Stimulated activated CD4-positive, alpha-beta T cell treated with anti-CD3 and anti-CD28 coated beads, Interleukin-4, amount 100 ng/mL, for 4 hours (primary cell): ENCODE measurements at places on chromosomes 6 and 20.

- DNase-seq = no peak
Observed at GRCh38 chr6:124438546-124439065, 523.6 kb upstream of the RNF217 start.

DNA sequence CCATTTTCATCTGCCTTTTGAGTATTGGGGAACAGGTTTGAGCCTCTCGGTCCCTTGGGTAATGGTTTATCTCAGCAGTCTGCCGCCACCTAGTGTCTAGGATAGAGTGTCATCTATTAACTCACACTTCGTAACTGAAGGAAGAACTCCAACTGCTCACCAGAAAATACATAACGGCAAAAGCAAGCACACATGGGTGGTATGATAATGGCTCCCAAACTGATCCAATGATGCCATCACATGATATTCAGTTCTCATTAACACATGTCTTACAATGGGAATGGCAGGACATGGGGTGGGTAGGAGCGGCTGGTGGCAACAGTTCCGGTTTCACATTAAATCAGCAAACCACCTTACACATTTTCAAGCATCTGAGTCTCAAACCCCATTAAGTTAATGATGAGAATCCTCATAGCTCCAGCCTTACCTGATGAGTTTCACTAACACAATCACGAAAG, 110.7 kb upstream of the PHACTR1 start:
- DNase-seq = peak; percentile 12

DNA sequence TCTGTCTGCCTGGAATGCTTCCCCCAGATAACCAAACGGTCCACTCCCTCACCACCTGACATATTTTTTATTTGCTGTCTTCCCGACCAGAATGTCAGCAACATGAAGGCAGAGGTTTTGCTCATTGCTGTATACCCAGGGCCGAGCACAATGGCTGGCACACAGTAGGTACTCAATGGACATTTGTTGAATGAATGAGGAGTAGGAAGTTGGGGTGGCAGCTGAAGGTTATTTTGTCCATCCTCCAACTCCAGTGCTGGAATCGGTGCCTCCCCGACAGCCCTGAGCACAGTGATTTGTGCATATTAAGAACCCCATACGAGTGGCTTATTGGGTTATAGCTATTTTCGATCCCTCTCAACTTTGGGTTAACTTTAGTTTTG, 10.3 kb downstream of the DUSP15 start:
- no peak for DNase-seq

- no peak for DNase-seq
Observed at GRCh38 chr6:112241820-112242429, 12.4 kb downstream of the LAMA4 start.

DNA sequence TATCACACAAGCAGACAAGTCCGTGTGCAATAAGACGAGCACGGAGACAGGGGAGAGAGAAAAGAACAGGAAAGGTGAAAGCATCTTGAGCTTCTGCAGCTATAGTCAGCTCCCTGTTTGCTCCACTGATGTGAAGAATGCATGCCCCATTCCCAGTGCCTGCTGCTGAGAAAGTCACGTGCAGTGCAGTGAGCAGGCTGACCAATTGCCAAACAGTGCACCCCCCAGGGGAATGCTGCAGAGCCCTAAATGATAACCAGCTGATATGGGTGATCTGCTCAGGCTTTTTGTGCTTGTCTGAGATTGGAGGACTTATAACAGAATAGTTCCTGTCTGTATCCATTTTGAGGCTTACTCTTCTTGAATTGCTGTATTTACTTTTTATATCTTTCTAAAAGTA, 121.5 kb downstream of the PACRG start:
- no peak for DNase-seq

DNA sequence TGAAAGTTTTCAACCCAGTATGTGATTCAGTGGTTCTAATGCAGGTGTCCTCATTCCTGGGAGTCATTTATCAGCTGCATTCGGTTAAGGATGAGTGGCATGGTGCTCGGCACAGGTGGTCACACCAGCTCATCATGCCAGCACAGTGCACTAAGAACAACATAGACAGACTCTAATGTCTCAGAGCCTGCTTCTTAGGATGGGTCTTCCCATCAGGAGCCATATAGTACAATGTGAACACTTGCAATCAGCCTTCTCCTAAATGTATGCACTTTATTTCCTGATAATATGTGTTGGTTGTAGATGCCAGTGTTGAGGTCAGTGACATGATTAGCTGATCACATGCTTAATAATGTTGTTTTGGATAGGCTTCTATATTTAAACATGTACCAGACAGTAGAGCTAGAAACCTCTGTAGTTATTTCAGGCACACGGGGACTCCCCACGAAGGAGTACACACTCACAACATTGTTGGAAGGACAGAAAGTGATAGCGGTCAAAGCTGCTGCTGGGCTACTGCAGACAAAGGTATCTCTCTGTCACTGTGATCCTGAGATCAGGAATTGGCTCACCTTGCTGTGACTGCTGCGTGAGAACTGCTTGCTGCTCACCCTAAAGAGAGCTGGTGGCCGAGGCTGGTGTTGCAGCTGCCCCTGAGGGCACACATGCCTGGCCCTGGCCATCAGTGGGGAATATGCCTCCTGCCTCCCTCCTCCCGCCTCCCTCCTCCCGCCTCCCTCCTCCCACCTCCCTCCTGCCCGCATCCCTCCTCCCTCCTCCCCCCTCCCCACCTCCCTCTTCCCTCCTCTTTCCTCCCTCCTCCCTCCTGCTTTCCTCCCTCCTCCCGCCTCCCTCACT, 195.4 kb downstream of the SMOC2 start:
- DNase-seq = no peak

GRCh38 chr20:9600562-9600961, 86.2 kb downstream of the LAMP5 start:
- no peak for DNase-seq

GRCh38 chr20:50015636-50015992, 32.8 kb downstream of the SNAI1 start:
- DNase-seq = no peak

- DNase-seq = no peak
Observed at GRCh38 chr20:63051186-63051860, 44.6 kb upstream of the BHLHE23 start.

DNA sequence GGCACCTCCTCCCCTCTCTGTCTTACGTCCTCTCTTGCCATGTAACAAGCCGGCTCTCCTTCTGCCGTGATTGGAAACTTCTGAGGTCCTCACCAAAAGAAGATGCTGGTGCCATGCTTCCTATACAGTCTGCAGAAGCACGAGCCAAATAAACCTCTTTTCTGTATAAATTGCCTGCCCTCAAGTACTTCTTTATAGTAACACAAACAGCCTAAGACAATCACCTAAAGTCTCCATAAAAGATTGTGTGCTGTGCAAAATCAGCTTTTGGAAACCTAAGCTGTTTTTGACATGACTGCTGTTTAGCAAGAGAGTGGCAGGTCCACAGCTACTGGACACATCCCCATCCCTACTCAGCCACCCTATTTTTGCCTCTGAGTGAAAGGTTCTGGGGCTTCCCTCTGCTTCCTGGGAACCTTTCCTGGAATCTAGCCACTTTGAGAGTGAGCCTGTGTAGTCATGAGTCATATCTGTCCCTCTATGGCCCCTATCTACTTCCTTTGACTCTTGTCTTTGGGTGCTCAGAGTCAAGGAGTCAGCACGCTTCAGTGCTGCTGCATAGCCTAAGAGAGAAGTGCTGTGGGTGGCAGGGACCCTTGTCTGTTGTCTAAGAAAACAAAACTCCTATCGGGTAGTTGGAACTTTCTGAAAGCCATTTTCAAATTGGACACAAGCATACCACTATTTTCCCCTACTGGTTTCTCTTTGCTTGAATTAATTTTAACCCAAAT, 110.0 kb downstream of the PPP1R14C start:
- DNase-seq = no peak

DNA sequence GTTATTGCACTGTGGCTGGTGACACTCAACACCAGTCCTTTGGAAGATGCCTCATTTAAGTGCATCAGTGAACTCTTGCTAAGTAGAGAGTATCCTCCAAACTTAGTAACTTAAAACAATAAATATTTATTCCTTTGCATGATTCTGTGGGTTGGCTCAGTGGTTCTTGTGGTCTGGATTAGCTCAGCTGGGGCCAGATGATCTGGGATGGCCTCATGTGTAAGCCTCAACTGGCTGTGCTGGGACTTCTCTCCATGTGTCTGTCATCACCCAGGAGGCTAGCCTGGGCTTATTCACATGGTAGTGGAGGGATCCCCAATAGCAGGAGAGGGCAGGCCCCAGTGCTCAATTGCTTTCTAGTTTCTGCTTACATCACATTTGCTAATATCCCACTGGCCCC, 8.3 kb downstream of the LRRN4 start:
- no peak for DNase-seq
